AG20443 (cell line): ENCODE measurements at places on chromosomes 7 and 10.

GRCh38 chr7:20240080-20240926 lies 23.1 kb upstream of the MACC1 start:
- no peak for DNase-seq

DNA sequence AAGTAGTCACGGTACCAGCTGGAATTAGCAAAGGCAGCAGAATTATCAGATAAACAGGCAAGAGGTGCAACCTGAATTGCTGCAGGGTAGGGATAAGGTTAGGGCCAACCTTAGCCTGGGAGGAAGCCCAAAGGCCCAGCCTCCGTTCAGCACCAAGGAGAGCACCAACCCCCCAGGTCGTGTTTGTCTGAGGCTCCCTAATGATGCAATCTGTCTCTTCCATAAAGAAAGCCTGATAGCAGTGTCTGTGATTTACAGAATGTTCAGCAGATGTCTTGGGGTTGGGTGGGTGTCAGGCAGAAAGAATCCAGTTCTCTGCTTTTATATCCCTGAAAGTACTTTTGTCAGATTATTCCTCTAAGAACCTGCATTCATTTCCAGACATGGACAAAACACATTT lies 328.4 kb upstream of the AOAH start:
- peak; percentile 39 for DNase-seq

- DNase-seq, result no peak
Observed at GRCh38 chr7:151559557-151560183, 40.0 kb upstream of the RHEB start.

DNA sequence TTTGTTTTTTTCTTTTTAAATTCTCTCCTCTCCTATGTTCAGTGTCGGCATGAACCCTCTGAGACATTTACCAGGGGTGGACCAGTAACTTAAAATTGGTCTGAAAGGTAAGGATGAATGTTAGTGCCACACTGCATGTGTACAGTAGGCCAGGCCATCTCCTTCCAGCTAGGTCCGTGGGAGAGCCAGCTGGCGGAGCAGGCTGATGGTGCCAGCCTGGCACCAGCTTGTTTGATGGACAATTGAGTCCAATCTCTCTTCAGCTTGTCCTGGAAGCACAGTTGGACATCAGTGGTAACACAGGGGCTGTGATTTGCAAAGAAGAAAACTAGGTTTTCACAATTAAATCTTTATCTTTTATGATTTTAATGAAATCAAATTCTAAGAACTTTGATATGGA lies 136.5 kb downstream of the CNNM2 start:
- DNase-seq, result no peak

GRCh38 chr10:4382811-4383210 lies 443.2 kb upstream of the AKR1E2 start:
- DNase-seq, result no peak

- DNase-seq, result no peak
Observed at GRCh38 chr10:128084991-128085390, 41.2 kb downstream of the MKI67 start.

- DNase-seq, result no peak
Observed at GRCh38 chr10:114970515-114970914, 32.5 kb downstream of the TRUB1 start.

DNA sequence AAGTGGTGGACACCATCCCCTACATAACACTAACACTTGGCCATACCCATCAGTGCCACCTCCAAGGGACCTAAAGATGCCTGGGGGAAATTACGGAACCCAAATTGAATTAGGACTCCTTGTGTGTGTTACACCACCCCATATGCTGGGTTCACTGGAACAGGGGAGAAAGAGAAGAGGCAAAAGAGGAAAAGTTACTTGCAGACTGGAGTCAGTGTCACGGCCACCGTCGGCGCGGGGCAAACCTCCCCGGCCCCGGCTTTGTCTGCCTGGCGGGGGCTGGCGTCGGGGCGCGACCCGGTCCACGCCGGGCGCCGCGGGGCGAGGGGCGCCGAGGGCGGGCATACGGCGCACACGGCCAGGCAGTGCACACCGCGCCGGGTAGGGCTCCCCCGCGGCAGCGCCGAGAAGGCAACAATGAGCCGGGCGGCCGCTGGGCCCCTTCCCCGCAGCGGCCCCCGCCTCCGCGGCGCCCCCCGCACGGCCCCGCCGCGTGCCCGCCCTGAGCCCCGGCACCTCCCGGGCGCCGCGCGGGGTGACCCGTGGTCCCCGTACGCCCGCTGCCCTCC lies 171.1 kb downstream of the FAM107B start:
- peak; percentile 37 for DNase-seq

DNA sequence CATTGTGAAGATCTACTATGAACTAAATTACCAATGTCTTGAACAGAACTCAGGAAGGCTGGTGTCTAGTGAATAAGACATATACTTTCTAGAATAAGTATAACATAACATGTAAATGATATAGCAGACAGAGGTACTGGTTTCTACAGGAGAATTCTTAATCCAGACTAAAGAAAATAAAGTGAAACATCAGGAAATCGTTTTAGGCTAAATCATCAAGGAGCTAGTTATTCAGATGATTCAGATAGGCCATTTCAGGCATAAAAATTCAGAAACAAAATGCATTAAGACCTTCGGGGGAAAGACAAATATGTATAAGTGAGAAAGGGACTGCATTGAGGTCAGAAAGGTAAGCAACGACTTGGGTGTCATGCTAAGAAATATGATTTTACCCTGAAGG lies 170.6 kb downstream of the LRRN3 start:
- DNase-seq, result no peak

- peak; percentile 80 for DNase-seq
Observed at GRCh38 chr10:3886641-3887251, 101.7 kb upstream of the KLF6 start.

DNA sequence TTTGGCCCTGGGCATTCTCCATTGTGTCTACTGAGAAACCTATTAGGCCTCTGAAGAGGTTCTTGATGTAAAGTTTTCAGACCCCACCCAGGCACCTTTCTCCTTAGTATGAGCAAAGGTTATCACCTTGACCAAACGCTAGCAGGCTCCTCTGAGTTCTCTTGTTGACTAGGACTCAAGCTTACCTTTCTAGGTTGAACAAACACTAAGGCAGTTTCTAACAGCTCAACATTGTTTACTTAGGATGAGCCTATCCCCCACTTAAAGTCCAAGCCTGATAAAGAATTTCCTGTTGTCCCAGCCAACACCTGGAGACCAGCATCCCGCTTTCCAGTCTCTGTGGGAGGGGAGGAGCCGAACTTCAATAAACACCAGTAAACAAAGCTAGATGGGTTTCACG lies 26.3 kb upstream of the ITGB8 start:
- DNase-seq, result no peak

- no peak for DNase-seq
Observed at GRCh38 chr10:112926906-112927688, 22.9 kb upstream of the TCF7L2 start.

DNA sequence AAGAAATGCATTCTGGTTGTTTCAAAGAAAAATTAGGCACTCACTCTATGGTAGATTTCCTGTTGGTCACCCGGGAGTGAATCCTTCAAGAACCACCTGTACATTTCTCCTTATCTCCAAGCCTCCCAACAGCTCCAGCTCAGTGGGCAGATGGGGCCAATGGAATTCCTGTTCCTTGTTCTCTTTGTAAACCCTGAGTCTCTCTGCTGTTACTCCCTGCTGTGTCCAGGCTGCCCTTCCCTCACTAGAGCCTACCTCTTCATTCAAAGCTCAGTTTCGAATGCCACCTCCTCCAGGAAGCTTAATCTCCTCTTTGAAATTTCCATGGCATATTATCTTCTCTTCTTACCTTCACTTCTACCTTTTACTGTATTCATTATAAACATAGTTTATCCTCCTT lies 3.5 kb upstream of the BMPER start:
- no peak for DNase-seq

GRCh38 chr7:7765422-7765821 lies 47.0 kb upstream of the RPA3 start:
- no peak for DNase-seq

DNA sequence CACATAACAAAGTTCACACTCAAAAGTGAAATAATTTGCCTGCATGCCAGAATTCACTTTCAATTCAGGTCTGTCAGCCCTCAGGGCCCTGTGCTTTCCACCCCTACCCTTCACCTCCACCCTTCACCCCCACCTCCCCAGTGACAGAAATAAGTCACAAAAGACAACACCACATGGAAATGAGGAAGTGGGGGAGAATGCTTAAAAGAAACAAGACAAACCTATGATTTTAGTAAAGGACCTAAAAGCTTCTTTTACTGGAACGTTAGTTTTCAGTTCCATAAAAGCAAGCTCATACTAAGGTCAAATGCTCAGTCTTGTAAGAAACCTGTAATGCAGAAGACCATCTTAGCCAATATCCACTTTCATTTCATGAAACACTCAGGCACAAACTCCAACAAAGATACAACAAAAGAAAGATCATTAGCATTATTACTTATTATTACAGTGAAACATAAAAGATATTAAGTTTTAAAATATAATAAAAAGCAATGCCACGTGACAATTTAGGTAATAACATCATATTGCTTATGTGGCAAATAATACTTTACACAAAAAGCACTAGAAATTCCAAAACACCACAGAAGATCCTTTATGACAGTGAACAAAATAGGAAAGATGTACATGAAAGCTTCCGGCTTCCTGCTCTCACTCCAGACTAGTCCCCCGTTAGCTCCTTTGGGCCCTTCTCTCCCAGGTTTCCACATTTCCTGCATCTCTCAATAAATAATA lies 112.1 kb downstream of the LMBR1 start:
- DNase-seq, result no peak

GRCh38 chr7:21640105-21640504 lies 97.3 kb downstream of the DNAH11 start:
- DNase-seq, result no peak

GRCh38 chr10:110416776-110417711 lies 80.7 kb upstream of the DUSP5 start:
- no peak for DNase-seq

DNA sequence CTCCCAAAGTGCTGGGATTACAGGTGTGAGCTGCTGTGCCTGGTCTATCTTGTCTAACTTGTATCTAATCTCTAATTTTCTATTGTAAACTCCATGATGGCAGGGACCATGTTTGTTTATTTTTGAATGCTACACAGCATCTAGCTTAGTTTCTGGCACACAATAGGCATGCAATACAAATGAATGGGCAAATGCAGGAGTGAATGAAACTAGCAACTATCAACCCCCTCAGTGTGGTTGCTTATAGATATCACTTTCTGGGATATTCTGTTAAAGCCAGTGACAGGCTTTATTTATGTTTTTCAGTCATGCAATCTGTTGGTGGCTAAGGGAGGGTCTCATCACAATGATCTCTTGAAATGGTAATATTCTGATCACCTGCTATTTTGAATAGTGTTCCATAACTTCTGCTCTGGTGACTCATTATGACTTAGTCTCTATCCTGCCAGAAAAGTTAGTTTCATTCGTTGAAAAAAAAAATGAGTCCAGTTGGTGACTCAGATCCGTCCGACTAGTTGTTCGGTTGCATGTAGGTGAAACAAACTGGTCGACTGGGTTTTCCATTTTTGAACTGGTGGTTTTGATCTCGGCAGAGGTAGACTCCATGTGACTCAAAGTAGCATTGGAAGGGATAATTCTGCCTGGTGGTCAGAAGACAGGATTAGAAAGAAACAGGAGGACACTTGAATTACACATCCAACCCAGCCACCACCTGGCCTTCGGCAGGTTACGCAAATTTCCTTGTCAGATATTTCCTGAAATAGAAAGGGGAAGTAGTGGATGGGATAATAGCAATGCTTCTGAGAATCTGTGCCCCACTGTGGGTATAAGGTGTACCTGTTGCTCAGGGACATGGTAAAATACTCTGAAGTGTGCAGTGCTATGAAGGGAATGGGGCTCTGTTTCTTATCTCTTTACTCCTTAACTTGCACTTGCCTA lies 76.8 kb downstream of the GATA3 start:
- DNase-seq, result no peak

DNA sequence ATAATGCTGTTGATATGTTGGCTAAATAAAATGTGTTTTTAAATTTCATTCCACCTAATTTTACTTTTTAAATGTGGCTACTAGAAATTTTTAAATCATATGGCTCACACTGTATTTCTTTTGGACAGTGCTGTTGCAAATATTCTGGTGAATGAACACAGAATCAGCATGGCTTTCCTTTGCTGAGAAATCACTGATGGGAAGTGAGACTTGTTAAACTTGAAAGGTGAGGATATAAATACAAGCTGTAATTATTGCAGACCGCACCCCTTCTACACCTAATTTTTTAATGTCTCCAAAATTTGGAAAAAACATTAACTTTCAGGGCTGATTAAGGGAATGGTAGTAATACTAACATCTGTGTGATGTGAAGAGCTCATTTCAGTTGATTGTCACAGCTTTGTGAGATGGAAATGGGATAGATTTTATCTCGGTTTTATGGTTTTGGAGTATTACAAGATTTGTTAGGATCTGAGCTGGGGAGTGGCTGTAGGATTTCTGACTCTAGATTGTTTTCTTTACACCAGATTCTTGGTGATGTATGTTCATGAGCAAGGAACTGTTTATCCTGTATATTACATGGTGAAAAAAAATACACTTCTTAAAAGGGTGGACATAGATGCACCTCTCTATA lies 1.3 kb downstream of the MIOS start:
- no peak for DNase-seq

DNA sequence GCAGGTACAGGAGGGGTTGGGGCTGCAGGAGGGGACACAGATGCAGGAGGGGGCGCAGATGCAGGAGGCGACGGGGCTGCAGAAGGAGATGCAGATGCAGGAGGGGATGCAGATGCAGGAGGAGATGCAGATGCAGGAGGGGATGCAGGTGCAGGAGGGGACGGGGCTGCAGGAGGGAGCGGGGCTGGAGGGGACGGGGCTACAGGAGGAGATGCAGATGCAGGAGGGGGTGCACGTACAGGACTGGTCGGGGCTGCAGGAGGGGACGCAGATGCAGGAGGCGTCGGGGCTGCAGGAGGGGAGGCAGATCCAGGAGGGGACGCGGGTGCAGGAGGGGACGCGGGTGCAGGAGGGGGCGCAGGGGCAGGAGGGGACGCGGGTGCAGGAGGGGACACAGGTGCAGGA lies 66.5 kb downstream of the VWA2 start:
- no peak for DNase-seq

DNA sequence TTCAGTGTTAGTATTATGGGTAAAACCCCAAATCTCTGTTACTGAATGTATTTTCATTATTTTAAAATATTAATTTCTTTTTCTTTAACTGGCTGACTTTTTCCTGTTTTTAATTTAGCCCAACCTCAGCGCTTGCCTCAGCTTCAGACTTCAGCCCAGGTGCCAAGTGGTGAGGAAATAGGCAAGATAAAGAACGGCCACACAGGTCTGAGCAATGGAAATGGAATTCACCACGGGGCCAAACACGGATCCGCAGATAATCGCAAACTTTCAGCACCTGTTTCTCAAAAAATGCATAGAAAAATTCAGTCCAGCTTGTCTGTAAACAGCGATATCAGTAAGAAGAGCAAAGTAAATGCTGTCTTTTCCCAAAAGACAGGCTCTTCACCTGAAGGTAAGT lies 57.5 kb downstream of the MDFIC start:
- peak; percentile 20 for DNase-seq

DNA sequence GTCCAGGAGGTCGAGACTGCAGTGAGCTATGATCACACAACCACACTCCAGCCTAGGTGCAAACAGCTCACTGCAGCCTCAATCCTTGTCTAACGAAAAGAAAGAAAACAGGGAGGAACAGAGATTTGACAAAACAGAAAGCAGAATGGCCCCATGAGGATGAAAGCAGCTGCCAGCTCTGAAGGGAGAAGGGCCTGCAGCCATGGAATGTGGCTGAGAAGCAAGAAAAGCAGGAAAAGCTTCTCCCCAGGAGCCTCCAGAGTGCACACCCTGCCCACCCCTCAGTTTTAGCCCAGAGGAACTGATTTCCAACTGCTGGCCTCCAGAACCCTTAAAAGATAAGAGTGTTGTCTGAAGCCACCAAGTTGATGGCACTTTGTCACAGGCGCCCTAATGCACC lies 13.0 kb downstream of the ESYT2 start:
- no peak for DNase-seq

- DNase-seq, result no peak
Observed at GRCh38 chr7:143040209-143040715, 11.9 kb upstream of the OR6V1 start.
